ENCODE measurements at places on chromosomes 1 and 21.
A peak's percentile ranks its signal among the peaks of the same experiment; 100 is the strongest.

GRCh38 chr1:22471610-22472009 is 20.0 kb downstream of the ZBTB40 start:
- no peak for DNase-seq

- no peak for DNase-seq
These were observed 24.7 kb downstream of the CAPZB start for GRCh38 chr1:19460535-19461219.

DNA sequence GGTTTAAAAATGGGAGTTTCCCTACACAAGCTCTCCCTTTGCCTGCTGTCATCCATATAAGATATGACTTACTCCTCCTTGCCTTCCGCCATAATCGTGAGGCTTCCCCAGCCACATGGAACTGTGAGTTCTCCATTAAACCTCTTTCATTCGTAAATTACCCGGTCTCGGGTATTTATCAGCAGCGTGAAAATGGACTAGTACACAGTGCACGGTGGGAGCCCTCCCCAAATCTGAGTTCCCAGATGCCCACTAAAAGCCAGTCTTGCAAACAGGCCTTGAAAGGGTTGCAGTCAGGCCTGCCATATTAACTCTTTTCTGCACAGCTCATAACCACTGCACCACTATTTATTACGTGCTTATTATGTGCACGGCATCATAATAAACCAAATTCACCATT is 400.9 kb downstream of the PRDM2 start:
- no peak for DNase-seq

GRCh38 chr1:110218739-110219138 is 8.6 kb downstream of the KCNC4 start:
- DNase-seq: no peak

- DNase-seq: no peak
These were observed 13.5 kb upstream of the OR2G2 start for GRCh38 chr1:247574664-247575063.

DNA sequence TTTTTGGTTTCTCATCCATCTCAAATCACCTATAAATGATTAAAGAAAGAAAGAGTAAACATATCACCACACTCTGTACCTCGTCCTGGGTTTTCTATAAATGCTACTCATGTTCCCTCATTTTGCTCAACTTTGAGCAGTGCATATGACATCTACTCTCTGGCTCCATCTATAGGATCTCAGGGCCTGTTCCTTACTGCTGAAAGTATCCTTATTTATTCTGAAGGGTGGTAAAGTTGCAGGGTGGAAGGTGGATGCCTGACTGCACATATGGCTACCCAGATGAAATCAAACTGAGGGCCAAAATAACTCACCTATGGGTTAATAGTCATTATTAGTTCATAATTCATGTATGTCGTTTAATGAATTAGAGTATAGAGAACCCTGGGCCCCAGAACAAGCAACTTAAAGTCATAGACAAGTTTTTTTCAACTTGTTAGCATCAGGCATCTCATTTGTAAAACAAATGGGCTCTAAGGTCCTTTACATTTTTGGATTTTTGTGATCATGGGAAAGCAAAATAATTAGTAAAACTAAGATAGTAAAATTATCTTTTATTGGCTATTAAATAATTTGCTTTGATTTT is 46.5 kb downstream of the NCF2 start:
- peak; percentile 41 for DNase-seq

- DNase-seq: no peak
These were observed 446.8 kb downstream of the PLPP3 start for GRCh38 chr1:56132520-56132919.

GRCh38 chr1:228735871-228736586 is 750 bp downstream of the RHOU start:
- DNase-seq: no peak

DNA sequence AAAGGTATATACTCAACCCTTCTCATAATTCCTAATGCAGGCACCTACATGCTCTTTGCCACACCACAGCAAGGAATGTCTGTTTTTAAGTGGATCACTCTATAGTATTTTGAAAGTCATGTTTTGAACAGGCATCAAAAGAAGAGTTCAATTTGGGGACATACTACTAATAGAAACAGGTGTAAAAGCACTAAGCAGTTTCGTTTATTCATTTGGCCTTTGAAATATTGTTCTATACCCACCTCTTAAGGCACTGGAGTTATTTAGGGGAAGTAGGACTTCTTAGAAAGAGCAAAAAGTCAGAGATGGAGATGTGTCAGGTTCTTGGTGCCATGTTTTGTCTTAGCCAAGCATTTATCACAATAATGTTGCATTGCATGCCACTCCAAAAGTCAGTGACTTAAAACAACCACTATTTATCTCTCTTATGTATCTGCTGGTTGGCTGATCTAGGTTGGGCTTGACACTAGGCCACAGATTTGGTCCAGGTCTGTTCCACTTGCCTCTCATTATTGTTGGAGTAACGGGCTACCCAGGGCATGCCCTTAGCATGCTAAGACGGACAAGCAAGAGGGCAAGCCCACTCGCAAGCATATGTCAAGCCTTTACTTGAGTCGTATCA is 107.5 kb downstream of the RGL1 start:
- DNase-seq: no peak

- no peak for DNase-seq
These were observed 2.6 kb downstream of the IRF2BP2 start for GRCh38 chr1:234607109-234608024.

- no peak for DNase-seq
These were observed 9.5 kb downstream of the ERG start for GRCh38 chr21:38488640-38489270.

DNA sequence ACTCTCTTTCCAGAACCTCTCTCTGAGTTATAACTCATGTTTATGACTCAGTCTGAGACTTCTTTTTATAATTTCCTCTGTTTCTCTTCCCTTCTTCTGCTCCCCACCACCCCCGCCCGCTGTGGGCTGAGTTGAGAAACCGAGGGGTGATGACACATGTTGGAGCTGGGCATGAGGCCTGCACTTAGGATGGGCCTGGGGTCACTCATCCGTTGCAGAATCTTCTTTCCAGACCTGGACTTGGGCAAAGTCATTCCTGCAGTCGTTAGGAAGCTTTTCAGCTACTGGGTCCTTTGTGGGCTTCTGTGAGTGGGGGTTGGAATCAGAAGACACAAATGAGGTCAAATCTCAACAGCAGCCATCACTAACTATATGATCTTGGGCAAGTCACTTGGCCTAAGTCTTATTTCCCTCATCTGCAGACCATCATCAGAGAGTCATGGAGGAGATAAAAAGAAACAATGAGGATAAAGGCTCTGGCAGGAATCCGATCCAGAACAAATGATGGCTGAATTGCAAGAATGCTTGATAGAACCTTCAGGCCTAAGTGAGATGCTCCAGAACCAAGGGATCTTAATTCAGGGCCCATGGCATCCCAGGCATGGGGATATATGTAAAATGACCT is 53.4 kb downstream of the RPS6KA1 start:
- peak; percentile 57 for DNase-seq

DNA sequence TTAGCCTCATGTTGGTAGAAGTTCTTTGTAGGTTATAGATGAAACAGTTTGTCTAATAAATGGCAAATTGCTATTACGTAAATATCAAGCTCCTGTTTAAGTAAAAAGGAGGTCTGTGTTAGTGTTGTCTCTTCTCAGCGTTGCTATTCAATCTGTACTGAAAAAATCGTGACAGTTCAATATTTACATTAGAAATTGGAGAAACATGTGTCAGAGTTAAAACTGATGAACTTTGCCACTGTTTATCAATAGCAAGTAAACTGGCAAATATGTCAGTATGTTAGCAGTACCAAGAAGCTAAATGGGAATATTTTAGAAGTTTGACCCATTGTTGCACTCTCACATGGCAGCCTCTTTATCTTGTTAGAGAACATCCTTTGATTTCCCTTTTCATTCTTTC is 218.5 kb downstream of the GPR52 start:
- DNase-seq: no peak

DNA sequence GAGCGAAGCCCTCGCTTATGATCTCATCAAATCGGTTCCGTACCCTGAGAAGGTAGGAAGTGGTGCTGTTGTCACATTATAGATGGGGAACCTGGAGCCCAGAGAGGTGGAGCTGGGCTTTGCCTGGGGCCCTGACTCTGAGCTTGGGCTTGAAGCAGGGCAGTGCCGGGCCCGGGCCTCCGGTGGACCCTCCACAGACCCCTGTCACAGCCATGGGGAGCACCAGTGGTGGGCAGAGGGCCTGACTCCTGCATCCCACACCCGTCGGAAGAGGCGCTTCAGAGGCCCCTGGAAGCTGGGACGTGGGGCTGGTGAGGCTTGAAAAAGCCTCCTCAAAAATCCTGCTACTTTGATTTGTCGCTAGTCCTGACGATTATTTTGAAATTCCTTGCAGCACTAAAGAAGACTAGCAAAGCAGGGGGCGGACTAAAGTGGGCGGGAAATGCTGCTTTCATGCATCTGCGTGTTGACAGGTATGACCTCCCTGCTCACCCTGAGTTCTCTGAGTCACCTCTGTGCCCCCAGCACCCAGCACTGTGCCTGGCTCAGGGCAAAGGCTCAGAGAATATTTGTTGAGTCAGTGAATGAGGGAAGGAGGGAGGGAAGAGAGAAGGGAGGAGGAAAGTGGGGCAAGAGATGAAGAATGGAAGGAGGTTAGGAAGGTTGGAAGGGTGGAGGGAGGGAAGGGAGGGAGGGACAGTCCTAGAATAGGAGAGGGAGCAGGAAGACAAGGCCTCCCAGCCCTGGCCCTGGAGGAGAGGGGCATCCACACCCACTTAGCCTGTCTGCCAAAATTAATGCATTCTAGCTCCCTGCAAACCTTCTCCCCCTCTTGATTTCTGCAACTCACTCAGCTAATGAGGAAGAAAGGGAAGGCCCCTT is 262.8 kb upstream of the VAMP3 start:
- DNase-seq: no peak

DNA sequence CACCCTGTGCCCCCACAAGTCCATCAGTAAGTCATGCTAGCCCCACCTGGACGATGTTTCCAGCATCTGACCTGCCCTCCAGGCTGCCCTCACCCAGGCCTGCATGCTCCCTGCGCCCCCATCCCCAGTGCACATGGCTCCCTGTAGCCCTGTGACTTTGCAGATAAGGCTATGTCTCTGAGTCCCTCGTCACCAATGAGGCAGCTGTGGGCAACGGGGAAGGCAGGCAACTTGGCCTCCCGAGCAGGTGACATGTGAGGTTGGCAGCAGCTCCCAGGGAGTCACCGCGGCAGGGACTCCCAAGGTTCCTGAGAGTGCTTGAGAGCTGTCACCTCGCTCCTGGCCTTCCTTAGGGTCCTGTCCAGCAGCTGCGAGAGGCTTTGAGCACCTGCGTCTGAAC is 32.4 kb upstream of the AGPAT3 start:
- no peak for DNase-seq

GRCh38 chr1:201430776-201431175 is 9.2 kb upstream of the TNNI1 start:
- DNase-seq: no peak

GRCh38 chr21:30227633-30228404 is 11.9 kb upstream of the CLDN8 start:
- peak; percentile 44 for DNase-seq

DNA sequence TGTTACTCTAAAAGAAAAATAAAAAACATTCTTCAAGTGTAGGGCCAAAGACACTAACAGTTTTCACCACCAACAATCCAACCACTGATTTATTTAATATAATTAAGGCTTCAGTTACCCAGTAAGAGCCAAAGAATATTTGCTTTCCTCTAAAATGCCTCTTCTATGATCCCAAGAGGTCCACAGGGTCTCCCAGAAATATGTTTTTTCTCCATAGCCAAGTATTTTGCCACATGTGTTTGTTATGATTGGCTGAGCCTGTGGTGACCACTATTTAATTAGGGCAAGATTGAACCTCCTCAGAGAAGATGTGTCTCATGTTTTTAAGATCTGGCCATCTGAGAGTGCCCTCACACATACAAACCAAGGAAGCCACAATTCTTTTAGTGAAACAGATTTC is 135.9 kb downstream of the TPR start:
- no peak for DNase-seq

GRCh38 chr1:36492491-36492890 is 9.8 kb upstream of the CSF3R start:
- no peak for DNase-seq

GRCh38 chr1:8061210-8061609 is 35.1 kb upstream of the ERRFI1 start:
- DNase-seq: peak; percentile 90

- DNase-seq: no peak
These were observed 21.8 kb downstream of the PTPRC start for GRCh38 chr1:198660341-198661261.

GRCh38 chr1:64228167-64228957 is 24.9 kb downstream of the UBE2U start:
- no peak for DNase-seq

DNA sequence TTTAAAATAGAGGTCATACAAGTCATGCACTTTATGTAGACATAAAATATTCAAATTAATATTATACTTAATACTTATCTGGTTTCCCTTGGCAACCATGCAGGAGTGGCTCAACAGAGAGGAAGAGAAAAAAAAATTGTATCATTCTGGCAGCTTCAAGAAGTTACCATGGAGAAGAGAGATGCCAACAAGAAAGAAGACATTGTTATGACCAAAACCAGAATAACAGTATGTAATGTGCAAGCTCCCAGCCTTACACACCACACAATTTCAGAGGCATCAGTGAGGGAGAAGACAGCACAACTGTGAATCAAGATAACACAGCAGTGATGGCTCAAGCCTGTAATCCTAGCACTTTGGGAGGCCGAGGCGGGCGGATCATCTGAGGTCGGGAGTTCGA is 49.1 kb upstream of the RCOR3 start:
- no peak for DNase-seq

DNA sequence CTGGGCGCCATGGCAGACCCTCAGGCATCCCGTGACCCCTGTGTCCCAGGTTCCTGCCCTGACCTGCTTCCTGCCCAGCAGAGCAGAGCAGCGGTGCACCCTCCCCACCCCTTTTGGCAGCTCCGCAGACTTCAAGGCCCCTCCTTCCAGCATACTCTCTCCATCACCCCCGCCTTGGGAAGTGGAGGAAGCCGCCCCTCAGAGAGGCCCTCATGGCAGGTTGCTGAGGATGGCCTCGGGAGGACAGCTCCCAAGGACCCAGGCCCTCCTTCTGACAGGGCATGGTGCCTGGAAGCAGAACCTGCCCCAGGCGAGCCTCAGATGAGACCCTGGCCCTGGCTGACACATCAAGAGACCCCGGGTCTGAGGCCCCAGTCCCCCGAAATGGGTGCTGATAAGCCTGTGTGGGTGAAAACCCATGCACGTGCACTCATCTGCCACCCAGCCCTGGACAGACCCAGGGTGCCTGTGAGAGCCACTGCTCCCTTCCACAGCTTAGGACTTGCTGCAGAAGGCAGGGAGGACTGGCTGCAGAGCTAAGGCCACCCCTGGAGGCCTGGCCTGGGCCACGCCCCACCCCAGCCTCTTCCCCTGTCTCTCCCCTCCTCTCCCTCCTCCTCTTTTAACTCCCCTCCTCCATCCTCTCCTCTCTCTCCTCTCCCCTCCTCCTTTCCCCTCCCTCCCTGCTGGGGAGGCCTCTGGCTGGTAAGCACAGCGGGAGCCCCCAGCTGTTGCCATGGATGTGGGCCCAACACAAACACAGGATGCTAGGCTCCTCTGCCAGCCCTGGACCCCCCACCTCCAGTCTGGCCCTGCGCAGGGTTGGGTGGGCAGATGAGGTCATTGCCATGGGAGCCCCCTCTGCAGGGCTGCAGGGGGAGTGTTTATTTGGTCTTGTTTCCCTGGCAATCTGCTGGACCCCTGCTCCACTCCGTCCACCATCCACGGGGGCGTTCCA is 33.7 kb downstream of the WNT9A start:
- no peak for DNase-seq

- DNase-seq: no peak
These were observed 1.1 kb downstream of the MPZL1 start for GRCh38 chr1:167722870-167723251.

- no peak for DNase-seq
These were observed 38.2 kb downstream of the RABGAP1L start for GRCh38 chr1:174197547-174197946.
